ENCODE measurements at places on chromosomes 12 and 14.

DNA sequence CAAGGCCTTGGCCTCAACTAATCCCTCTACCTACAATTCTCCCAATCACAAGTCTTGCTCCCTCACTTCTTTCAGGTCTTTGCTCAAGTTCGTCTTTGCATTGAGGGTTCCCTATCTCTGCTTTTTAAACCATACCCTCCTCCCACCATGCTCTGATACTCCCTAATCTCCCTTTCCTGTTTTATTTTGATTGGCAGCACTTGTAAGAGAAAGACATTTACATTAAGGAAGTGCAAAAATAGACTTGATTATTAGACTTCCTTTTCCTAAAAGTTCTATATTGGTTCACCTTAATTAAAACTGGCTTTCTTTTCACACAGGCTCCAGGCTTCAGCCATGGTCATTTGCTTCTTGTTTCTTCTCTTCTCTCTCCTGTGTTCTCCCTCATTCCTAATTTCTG, 18.3 kb upstream of the WIF1 start:
- DNase-seq, result no peak

DNA sequence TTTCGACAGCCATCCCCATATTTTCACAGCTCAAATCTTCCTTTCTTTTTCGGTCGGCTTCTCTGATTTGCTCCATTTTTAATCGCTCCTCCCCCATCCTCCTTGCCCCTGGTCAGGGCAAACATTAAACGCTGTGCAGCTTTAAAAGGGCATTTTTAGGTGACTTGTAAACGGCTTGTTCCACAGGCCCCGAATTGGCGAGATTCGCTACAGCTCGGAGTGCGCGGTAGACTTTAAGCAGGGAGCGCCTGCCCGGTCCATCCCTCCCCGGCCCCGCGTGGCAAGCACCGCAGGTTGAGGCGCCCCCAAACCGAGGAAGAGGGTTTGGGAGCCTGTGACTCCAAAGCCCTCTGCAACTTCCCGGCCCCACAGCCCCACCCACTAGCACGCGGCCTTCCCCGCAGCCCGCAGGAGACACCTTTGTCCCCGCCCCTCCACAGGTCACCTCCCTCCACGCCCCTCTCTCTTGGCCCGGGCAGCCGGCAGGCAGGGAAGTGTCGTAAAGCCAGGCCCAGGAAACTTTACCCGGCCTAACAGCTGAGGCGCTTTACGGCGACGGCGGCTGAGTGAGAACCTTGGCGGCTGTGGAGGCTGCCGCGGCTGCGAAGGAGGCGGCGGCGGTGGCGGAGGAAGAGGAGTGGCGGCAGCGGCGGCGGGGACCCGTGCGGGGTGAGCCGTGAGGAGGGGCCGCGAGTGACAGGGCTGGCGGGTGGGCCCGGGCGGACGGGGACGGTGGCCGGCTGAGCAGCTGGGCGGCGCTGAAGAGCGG, at the start of gene NAA30:
TSS of gene NAA30 (plus strand) at position 550 of the 769 bp plus-strand sequence. CDS start 372 bp downstream, outside the sequence.
- peak; percentile 94 for DNase-seq

DNA sequence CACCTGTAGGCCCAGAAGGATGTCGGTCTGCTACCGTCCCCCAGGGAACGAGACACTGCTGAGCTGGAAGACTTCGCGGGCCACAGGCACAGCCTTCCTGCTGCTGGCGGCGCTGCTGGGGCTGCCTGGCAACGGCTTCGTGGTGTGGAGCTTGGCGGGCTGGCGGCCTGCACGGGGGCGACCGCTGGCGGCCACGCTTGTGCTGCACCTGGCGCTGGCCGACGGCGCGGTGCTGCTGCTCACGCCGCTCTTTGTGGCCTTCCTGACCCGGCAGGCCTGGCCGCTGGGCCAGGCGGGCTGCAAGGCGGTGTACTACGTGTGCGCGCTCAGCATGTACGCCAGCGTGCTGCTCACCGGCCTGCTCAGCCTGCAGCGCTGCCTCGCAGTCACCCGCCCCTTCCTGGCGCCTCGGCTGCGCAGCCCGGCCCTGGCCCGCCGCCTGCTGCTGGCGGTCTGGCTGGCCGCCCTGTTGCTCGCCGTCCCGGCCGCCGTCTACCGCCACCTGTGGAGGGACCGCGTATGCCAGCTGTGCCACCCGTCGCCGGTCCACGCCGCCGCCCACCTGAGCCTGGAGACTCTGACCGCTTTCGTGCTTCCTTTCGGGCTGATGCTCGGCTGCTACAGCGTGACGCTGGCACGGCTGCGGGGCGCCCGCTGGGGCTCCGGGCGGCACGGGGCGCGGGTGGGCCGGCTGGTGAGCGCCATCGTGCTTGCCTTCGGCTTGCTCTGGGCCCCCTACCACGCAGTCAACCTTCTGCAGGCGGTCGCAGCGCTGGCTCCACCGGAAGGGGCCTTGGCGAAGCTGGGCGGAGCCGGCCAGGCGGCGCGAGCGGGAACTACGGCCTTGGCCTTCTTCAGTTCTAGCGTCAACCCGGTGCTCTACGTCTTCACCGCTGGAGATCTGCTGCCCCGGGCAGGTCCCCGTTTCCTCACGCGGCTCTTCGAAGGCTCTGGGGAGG, at the start of gene LTB4R:
TSS of gene LTB4R (plus strand) at position 857 of the 959 bp plus-strand sequence. CDS start 4,150 bp downstream, outside the sequence.
- peak; percentile 80 for DNase-seq

DNA sequence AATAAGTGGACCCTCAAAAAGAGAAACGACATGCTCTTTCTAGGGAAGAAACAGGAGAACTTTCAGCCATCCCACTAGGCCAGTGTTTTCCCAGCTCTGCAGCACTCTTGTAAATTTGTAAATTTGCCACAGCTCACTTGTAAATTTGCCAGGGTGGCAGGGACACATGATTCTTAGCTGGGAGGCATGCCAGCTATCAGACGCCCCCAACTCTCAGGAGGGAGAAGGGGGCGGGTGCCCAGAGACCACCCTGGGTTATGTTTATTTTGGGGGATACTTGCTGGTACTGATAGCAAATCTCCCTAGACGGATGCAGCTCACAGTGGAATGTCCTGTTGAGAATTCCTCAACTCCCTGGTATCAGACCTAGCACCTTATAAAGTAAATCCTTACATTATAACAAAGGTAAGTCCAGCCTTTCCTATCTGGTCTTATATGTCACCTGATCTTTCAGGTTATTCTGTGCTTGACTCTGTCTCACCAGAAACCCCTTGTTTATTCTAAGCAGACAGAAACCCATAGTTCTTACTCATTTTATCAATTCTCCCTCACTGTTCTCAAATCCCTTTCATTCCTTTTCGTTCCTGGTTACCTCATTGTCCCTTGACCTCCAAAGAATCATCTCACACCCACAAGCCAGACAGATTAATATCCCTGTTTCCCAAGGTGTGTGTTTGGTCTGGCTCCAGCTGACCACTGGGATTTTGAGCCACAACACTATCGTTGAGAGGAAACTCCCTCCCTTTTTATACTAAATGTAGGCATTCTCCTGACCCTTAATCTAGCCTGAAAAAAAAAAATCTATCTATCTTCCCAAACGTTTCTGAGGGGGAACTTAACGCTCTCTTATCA, 69.3 kb upstream of the HMGA2 start:
- DNase-seq, result no peak

GRCh38 chr12:9784816-9785215, 24.1 kb upstream of the CD69 start:
- DNase-seq, result no peak

- no peak for DNase-seq
These were observed 69.8 kb downstream of the RERG start for GRCh38 chr12:15151161-15152091.

DNA sequence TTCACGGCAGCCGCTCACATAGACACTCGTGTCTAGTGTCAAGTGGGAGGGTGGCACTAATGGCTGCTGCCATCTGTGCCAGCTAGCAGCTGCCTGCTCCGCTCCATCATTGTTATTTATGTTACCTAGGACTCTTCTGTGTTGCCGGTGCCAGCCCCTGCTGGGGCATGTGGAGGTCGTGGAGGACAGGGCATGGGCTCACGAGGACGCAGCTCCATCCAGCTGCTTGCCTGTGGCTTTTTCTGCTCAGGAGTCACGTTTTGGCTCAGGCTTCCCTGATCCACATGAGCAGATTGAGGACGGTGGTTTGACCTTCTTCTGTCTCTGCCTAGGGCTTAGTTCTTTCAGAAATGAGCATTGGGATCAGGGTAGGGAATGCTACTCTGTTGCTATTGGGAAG, 31.2 kb downstream of the TPCN1 start:
- DNase-seq, result no peak

DNA sequence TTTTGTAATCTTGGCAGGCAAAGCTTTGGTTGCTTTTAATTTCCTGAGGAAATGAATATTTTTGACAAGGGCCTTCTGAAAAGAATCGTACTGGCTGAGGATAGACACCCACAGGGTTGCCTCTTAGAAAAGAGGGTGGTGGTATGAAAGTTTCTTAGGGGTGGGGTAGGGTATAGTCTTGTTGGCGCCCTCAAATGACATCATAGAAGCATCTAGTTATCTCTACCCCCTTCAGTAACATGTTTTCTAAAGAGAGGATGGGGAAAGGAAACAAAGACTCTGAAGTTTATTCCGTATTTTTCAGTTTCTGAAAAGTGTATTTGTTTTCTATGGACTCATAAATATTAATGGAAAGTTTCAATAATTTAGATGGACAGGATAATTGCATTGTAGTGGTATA, 13.7 kb downstream of the PRKCH start:
- no peak for DNase-seq

- no peak for DNase-seq
These were observed 202.8 kb upstream of the STXBP6 start for GRCh38 chr14:25252793-25253192.

GRCh38 chr14:77830692-77831091, 30.8 kb downstream of the ADCK1 start:
- DNase-seq, result no peak

All from activated T-cell treated with anti-CD3 and anti-CD28 coated beads, Interleukin-2, amount 50 U/mL, for 48 hours (primary cell).